Activated naive CD8-positive, alpha-beta T cell treated with anti-CD3 and anti-CD28 coated beads, Interleukin-2, amount 10 ng/mL, durations not matched to agents 7 days and 5 days (primary cell): ENCODE measurements at places on chromosomes 1 and 21. TPM values are rescaled to one million over a fixed set of nuclear protein-coding genes. Genes with fewer than 3 reads are reported as not detected.

Gene ETV3L
- not detected for total RNA-seq

Gene SLC1A7
- not detected for total RNA-seq

Gene RAP1GAP
- total RNA-seq: 0.37 TPM

Gene CELA2A
- total RNA-seq: not detected

Gene FMN2
- total RNA-seq: not detected

Gene SYT2
- total RNA-seq: not detected

Gene TFF2
- not detected for total RNA-seq

Gene DENND2D
- 299 TPM for total RNA-seq

Gene OR14K1
- total RNA-seq: not detected

Gene DRAXIN
- total RNA-seq: 3.5 TPM

Gene BACH1
- 35.0 TPM for total RNA-seq

Gene CEP350
- total RNA-seq: 63.4 TPM

Gene UBL4B
- total RNA-seq: not detected

Gene MYBPH
- not detected for total RNA-seq

Gene PRAMEF11
- not detected for total RNA-seq

Gene CFAP107
- not detected for total RNA-seq

Gene PRRX1
- total RNA-seq: not detected

Gene LYPD8
- total RNA-seq: not detected

Gene LDLRAD1
- not detected for total RNA-seq

Gene CHODL
- total RNA-seq: 0.28 TPM

Gene UMODL1
- total RNA-seq: 0.26 TPM

Gene FTCD
- total RNA-seq: 0.65 TPM

Gene ETNK2
- total RNA-seq: 0.75 TPM

Gene ASPM
- 57.2 TPM for total RNA-seq

Gene TESK2
- total RNA-seq: 6.5 TPM

Gene MTARC2
- not detected for total RNA-seq

Gene CHIT1
- total RNA-seq: 1.0 TPM

Gene TRAF3IP3
- total RNA-seq: 392 TPM

Gene MFSD2A
- total RNA-seq: 1.9 TPM

Gene DEPDC1
- 16.5 TPM for total RNA-seq

Gene RPE65
- total RNA-seq: not detected

Gene DDI2
- 33.3 TPM for total RNA-seq
